Heart right ventricle (tissue), 16 donors: ENCODE measurements at places on chromosomes 7 and 10. TPM values are rescaled to one million over a fixed set of nuclear protein-coding genes. Genes with fewer than 3 reads are reported as not detected.

DNA sequence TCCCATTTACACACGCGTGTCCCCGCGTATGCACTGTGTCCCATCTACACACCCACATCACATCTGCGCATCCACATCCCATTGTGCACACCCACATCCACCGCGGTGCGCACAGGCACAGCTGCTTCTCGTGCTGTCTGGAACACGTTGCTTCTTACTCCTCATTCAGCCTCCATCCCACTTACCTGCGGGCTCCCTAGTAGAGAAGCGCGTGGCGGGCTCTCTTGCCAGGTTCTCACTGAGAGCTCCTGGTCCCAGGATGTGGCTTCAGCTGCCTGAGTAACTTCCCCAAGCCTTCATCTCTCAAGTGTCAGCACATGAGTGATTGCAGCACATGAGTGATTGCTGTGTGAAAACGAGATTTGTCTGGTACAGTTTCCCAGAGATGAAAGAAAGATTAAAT, 117.8 kb downstream of the TRRAP start:
- DNase-seq, result no peak

The SNCG gene
- 11.3 TPM for total RNA-seq

GRCh38 chr7:620056-620455, 100.4 kb upstream of the PDGFA start:
- DNase-seq, result no peak

- no peak for DNase-seq
Observed at GRCh38 chr7:47759056-47759706, 177.3 kb upstream of the TNS3 start.

The TNS3 gene
- total RNA-seq, result 36.7 TPM

- no peak for DNase-seq
Observed at GRCh38 chr7:16512097-16512496, 14.5 kb upstream of the LRRC72 start.

The PIK3CG gene
- total RNA-seq, result 1.2 TPM

- DNase-seq, result peak; percentile 27
Observed at GRCh38 chr7:55965805-55966421, 1.5 kb downstream of the NIPSNAP2 start.

GRCh38 chr7:127934711-127935110, 96.5 kb downstream of the LRRC4 start:
- DNase-seq, result no peak

- no peak for DNase-seq
Observed at GRCh38 chr7:50220273-50220672, 84.2 kb upstream of the IKZF1 start.

- no peak for DNase-seq
Observed at GRCh38 chr7:69898189-69898588, 299.9 kb downstream of the AUTS2 start.

The GTPBP10 gene
- total RNA-seq, result 26.2 TPM

DNA sequence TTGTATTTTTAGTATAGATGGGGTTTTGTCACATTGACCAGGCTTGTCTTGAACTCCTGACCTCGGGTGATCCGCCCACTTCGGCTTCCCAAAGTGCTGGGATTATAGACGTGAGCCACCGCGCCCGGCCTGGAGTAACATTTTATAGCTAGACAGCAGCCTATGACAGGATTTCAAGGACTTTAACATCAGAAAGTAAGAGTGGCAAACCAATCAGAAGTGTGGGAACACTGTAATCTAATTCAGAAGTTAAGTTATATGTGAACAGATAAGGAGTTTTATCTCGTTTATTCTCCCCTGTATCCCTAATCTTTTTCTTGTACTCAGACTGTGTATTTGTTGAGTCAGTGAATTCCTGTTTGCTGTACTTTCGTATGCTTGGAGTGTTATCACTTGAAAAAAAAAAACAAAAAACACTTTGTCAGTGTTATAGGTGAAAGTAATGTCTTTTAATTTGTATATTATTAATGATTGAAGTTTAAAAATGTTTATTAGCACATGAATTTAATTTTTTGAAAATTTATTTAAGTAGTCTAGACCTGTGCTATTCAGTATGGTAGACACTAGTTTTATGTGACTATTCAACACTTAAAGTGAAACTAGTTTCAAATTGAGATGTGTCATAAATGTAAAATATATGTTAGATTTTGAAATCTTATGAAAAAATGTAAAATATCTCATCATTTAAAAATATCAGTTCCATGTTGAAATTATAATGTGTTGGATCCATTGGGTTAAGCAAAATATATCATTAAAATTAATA, 38.6 kb downstream of the RSBN1L start:
- no peak for DNase-seq

- no peak for DNase-seq
Observed at GRCh38 chr7:125061-125475, 67.3 kb upstream of the FAM20C start.

The LIPJ gene
- total RNA-seq, result 0.23 TPM

DNA sequence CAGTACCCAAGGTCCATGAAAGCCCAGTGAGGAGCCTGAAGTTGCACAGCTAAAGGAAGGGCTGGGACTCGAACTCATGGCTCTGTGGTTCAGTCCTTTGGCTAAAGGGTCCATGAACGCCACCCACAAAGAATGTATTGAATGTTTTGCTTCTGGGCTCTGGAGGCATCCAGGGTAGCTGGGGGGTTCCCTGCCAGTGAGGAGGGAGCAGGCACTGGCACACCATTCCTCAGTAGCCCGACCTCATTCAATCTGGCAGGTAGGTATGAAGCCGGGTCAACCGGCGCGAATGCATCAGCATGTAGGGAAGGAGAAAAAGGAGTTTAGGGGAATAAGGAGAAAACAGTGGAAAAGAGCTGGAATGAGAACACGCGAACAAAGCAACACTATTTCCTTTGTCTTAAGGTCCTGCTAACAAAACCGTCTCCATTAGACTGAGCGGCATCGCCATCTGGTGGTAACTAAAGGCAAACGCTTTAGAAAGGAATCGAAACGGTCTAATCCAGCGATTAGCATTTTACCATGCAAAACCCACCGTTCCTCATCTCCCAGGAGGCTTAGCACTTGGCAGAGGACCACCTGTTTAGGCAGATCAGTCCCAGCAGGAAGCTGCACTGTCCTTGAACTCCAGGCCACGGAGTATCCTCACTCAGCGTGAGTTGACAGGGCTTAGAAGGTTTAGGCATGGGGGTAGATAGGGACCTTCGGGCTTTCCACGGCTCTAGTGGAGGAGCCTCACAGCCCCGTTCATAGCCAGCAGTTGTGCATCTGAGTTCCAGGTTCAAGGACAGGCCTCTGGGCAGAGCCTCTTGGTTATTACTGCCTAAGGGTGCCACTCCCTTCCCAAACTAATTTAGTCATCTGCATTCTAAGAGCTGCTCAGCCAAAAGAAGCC, 122.8 kb downstream of the UBE2H start:
- DNase-seq, result no peak

DNA sequence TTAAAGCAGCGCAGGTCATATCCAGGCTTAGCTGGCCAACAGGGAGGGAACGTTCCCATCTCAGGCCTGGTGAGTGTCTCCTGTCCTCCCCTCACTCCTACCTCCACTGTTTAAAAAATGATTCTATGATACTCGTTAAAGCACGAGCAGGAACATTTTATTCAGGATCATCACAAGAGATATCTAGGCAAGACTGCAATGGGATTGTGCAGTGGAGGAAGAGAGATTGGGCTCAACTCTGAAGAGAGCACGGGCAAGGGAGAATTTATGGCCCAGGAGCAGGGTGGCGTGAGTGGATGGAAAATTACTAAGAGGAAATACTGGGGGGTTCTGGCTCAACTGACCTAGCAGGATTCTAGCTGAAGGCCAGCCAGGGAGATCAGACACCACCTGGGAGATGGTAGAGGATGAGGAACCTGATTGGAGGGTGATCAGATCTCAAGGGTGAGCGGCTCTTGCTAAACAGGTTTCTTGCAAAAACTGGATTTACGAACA, 9.0 kb upstream of the HSPB1 start:
- no peak for DNase-seq

GRCh38 chr7:29607259-29607658, 43.6 kb downstream of the PRR15 start:
- no peak for DNase-seq

GRCh38 chr7:38880035-38880434, 29.0 kb downstream of the VPS41 start:
- no peak for DNase-seq

The AGAP6 gene
- total RNA-seq, result 4.5 TPM

DNA sequence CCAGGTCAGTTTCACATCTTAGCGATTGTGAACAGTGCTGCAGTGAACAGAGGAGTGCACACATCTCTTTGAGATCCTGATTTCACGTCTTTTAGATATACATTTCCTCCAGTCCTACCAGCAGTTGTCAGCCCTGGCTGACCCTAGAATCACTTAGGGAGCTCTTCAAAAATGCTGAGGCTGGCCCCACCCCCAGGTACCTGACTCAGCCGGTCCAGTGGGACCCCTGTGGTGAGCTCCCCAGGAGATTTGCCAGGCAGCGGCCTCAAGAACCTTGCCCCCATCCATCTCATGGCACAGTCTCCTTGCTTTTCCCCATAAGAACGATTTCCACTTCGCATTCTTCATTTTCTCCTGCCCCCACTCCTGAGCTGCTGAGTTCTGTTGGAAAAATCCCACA, 45.5 kb downstream of the TEX36 start:
- no peak for DNase-seq

- no peak for DNase-seq
Observed at GRCh38 chr7:117188949-117189592, 133.8 kb downstream of the WNT2 start.

- DNase-seq, result no peak
Observed at GRCh38 chr10:69972981-69973397, 79.7 kb upstream of the MACROH2A2 start.

The NFE2L3 gene
- total RNA-seq, result 0.64 TPM

The PRSS1 gene
- total RNA-seq, result not detected

DNA sequence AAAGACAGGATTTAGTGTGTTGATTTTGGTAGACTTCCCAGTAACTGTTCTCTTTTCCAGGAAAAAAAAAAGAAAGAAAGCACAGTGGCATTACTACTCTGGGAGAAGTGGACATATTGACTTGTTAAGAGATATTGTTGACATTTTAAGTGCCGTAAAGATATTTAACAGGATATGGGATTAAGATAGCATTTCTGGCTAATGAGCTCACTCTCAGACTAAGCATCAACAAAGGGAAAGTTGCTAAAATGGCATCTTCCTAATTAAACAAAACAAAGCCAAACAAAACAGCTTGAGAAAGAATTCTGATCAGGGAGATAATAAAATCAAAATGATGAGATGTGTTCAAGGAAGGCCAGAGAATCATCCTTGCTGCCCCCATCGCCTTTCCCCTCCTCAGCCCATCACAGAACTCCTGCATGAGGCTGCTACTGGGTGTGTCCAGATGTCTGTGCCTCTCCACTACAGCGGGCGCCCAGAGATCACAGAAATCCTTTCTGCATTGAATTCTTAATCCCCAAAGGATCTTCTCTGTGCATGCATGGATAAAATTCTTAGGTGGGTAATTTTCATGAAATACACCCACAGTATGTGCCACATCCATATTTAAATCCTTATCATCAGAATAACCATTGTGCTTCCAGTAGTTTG, 270.5 kb downstream of the POU6F2 start:
- no peak for DNase-seq

DNA sequence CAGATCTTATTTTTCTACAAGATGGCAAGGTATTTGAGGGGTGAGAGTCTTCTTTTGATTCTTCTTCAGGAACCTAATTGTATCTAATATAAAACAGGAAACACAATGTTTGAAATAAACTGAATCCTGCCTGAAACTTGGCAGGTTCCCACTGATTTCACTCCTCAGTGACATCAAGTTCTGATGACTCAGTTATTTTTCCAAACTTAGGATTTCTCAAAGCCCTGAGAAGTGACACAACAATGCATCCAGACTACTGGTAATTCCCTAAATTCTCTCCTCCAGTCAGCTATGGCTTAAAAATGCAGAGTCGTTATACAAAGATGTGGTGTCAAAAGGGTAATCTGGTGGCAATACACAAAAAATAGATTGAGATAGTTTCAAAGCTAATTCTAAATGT, 80.9 kb downstream of the ABLIM1 start:
- no peak for DNase-seq

- no peak for DNase-seq
Observed at GRCh38 chr10:129179245-129179971, 287.6 kb upstream of the MGMT start.

GRCh38 chr10:75400163-75400770, 1.3 kb downstream of the ZNF503 start:
- peak; percentile 31 for DNase-seq

- DNase-seq, result no peak
Observed at GRCh38 chr10:95356190-95356955, 65.6 kb upstream of the PDLIM1 start.

The NEUROD6 gene
- total RNA-seq, result not detected

- DNase-seq, result no peak
Observed at GRCh38 chr7:39197831-39198230, 220.1 kb downstream of the POU6F2 start.

The PPP1R3C gene
- total RNA-seq, result 295 TPM

DNA sequence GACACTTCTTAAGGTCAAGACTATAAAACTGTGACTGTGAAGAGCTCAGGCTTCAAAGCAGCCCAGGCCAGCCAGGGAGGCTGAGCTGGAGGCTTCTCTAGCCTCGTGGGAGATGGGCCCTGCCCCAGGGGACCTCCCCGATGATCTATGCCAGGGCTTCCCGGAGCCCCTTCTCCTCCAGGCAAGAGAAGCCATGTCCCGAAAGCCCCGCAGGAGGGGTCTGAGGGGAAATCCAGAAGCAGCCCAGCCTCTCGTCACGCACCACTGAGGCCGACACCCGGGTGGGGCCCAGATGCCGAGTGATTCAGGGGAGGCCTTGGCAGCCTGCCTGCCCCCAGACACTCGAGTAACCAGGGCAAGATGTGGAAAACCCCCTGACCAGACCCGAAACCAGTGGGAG, 63.7 kb downstream of the PROSER2 start:
- no peak for DNase-seq

- DNase-seq, result peak; percentile 78
Observed at GRCh38 chr7:4791738-4792536, 16.5 kb downstream of the AP5Z1 start.

The CCDC7 gene
- total RNA-seq, result 21.1 TPM

DNA sequence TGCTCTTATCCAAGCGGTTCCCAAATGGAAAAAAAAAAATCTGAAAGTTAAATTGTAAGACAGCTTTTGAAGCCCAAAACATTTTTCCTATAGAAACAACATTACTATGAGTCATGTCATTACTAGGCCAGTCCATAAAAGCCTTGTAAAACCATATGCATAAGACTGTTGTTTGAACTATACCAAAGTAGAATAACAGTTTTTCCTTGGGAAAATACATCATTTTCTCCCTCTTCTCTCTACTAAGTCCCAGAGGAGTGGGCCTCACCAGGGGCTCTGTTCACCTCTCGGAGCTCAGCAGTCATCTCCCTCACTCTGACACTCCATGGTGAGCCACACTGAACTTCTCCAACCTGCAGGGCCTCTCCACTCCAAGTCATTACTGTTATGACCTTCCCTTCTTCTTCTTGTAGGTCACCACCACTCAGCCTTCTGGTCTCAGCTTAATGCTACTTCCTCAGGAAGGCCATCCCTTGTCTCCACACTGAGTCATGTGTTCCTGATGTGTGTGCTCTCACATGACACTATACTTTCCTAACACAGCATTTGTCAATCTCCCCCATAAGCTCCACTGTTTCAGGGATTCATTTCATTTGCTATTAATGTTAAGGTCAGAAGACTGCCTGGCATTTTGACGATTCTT, 32.5 kb downstream of the ZNF438 start:
- no peak for DNase-seq

The HKDC1 gene
- total RNA-seq, result 0.07 TPM
